ENCODE measurements at places on chromosomes 5 and 9.
A peak's percentile ranks its signal among the peaks of the same experiment; 100 is the strongest.

DNA sequence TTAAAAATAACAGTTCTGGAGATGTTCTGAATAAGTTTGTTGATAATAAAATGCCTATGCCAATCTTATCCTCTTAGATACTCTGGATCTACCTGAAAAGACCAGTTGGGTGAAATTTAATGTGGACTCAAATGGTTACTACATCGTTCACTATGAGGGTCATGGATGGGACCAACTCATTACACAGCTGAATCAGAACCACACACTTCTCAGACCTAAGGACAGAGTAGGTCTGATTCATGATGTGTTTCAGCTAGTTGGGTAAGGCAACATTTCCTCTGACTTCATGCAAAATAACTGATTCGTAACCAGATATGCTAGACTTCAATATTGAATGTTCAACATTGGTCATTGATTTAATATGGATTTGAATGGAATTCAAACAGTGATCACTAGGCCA lies 27.0 kb downstream of the ERAP2 start:
- peak; percentile 33 for DNase-seq

DNA sequence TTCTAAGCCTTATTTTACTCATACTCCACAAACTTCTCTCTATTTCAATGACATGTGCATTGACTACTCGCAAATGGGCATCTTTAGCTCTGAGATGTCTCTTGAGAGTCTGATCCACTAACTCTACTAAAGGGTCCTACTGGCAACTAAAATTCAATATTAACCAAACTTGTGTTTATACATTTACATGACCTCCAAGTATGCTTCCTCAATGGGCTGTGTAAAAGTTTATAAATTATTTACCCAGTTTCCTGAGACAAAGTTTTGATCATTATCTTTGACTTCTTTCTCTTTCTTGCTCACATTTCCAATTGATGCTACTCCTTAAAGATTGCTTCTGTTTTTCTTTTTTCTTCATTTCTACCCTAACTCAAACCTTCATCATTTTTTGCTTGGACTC lies 510.1 kb upstream of the DAB2 start:
- no peak for DNase-seq

- peak; percentile 60 for DNase-seq
Measured at GRCh38 chr5:152246401-152246800, 158.7 kb downstream of the NMUR2 start.

- DNase-seq, result no peak
Measured at GRCh38 chr5:88875341-88876234, 7.4 kb downstream of the MEF2C start.

- no peak for DNase-seq
Measured at GRCh38 chr9:2838371-2839000, 5.4 kb downstream of the PUM3 start.

DNA sequence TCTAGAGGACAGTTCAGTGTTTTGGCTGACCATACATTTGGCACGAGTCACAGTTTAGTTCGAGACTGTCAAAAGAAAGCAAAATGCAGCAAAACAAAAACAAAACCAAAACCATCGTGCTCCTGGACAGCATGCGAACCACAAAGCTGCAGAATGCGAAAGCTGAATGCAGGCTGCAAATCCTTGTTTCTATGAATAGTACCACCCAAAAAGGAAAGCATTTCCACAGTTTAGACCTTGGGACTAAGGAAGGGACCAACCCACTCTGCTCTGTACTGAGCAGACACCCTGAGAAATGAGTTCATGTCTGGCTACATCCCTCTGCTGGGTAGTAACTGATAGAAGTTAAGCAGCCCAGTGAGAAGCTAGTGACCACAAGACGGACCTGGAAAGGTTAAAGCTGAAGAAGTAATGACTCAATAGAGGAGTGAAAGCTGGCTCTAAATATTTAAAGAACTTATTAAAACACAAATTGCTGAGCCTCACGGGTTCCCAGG lies 3.9 kb downstream of the GCNT4 start:
- DNase-seq, result peak; percentile 63

DNA sequence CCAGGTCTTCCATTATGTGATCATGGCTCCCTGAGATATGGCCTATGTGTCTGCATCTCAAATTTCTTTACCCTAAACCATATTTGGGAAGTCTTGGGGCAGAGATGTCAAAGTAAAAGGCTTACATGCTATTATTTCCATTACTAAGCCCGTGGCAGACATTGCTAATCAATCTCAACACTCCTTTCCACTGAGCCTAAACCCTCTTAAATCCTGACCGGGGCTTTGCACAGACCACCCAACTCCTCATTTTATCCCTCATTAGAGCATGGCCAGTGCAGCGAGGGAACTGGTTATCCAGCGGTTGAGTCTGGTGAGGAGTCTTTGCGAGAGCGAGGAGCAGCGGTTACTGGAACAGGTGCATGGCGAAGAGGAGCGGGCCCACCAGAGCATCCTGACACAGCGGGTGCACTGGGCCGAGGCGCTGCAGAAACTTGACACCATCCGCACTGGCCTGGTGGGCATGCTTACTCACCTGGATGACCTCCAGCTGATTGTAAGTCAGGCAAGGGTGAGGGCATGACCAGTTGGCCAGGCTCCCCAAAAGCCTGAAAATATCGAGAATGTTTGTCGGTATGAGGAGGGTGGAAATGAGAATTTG lies 11.0 kb downstream of the BSPRY start:
- DNase-seq, result no peak

GRCh38 chr9:120914953-120915352 lies 11.6 kb downstream of the TRAF1 start:
- no peak for DNase-seq

DNA sequence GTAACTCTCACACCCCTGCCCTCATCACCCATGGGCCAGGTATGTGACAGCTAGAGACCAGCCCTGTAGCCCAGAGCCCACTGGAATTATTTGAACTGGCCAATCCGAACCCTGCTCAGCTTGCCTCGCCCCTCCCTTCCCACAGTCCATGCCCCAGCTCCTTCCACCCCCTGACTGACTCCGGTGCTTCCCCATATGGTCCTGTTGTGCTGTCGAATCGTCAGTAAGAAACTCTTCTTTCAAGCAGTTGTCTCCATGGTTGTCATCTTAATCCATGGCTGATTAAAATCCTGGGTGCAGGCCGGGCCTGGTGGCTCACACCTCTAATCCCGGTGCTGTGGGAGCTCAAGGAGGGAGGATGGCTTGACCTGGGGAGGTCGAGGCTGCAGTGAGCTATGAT lies 118.5 kb downstream of the COL23A1 start:
- DNase-seq, result no peak

- DNase-seq, result no peak
Measured at GRCh38 chr5:69261034-69261433, 26.3 kb downstream of the CDK7 start.

Measured in activated CD4-positive, alpha-beta T cell treated with anti-CD3 and anti-CD28 coated beads, Interleukin-2, amount 10 ng/mL, durations not matched to agents 24 days and 14 days (primary cell).